ENCODE measurements at places on chromosomes 7 and 10. TPM values are rescaled to one million over a fixed set of nuclear protein-coding genes. Genes with fewer than 3 reads are reported as not detected.
A peak's percentile ranks its signal among the peaks of the same experiment; 100 is the strongest.

DNA sequence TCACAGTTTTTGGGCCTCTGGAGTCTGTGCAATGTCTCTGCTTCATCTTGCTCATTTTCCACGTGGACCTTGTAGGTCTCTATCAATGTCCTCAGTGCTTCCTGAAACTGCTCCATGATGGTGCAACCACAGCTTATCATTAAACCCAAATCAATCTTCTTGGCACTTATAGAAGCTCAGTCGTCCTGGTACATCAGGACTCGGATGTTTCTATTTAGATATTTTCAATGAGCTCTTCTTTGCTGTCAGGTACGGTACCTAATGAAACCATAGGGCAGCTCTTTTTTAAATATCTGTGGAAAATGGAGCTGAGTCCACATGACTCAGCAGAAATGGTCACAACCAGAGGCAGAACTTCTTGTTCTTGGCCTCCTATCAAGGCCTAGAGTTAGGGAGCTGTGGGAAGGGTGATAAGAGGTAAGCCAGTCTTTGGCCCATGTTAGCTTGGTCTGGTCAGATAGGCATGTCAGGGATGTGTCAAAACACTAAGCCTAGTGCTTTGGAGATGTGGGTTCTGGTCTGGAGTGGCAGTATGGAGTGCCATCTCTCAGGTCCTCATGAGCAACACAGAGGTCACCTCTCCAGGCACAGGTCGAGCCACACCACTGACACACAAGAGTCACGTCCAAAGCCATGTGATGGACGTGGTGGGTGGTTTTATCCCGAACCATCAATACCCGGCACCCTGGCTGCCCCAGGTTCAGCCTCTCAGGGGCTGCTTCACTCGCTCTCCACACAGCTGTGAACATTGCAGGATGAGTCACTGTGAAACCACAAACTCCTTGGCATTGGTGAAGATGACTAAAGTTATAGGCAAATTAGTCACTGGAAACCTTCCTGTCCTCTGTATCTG, 87.0 kb downstream of the TBXAS1 start:
- DNase-seq = peak; percentile 63

DNA sequence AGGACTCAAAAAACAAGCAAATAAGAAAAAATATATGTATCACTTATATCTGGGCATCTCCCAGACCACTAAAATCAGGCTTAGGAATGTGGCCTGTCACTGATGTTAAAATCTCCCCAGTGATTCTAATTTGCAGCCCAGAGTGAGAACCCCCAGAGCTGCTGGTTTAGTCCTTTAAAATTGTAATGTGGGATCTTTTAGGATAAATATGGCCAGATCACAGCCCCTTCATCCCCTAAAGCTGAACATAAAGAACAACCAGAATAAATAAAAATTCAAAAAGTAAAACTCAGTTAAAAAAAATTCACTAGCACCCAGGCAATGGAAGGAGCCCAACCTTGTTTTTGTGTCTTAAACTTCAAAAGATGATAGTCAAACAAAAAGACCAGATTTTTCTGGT, 46.4 kb upstream of the MTURN start:
- DNase-seq = no peak

DNA sequence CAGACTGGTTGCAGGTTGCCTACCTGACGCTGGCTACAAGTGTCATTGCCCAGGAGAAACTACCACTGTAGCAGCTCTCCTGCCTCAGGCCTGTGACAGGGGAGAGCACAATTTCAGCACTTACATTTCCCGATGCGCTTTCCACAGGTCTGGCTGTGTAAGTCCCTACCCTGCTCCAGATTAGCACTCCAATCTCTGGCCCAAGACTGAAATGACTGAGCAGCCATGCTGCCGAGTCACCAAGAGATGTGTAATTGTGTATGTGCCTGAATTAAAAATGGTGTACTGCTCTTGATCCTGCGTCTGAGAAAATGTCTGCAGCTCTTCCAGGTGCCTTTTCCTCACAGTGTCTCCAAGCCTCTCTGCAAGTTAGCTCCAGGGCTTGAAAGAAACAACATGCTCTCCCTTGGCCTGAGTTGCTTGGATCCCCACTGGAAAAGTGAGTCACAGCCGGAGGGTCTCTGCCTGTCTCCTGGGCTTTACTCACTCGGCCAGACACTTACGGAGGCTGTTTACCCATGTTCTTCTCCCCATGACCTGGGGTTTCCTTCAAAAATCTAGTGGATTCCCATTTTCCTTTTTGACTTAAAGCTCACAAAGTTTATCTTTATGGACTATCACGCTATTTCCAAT, 1001.7 kb upstream of the KCND2 start:
- DNase-seq = no peak

DNA sequence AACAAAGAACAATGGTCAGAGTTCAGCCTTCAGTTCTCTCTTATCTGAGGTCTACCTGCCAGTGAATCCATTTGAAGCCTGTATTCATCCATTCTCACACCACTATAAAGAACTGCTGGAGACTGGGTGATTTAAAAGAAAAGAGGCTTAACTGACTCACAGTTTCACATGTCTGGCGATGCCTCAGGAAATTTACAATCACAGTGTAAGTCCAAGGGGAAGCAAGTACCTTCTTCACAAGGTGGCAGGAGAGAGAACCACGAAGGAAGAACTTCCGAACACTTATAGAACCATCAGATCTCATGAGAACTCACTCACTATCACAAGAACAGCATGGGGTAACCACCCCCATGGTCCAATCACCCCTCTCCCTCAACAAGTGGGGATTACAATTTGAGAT, 33.0 kb upstream of the SLC25A13 start:
- DNase-seq = no peak

DNA sequence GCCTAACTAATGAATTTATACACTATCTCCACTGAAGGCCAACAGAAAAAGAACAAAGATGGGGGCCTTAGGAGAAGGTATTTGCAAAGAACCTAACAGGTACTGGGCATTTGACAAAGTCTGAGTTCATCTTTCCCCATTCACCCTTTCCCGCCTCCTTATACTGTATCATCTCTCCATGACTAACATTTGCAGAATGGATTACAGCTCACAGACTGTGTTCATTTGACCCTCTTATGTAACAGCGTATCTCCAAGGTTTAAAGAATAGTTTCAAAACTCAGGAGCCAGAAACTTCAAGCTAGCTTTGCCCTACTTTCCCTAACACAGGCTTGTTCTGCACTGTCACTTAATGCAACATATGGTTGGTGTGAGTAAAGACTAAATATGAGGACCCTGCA, 238.7 kb upstream of the CELF2 start:
- no peak for DNase-seq

- no peak for DNase-seq
Observed at GRCh38 chr10:20647756-20648155, 249.4 kb downstream of the NEBL start.

GRCh38 chr7:143372070-143372469, 9.1 kb upstream of the ZYX start:
- DNase-seq = peak; percentile 87

DNA sequence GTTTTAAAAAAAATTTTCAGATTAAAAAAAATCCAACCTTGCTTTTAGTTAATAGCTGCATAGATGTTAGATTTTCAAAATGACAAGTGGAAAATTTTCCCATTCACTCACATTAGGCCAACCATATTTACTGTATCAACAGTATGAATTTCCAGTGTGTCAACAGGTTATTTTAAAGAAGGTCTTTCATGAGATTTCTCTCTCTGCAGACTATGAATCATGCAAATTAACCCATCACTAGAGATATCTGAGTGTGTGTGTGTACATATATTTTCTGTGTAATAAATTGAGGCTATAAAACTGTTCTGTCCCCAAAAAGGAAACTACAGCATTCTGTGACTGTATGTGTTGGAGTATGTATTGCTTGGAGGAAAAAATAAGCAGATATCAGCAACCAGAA, 305.6 kb downstream of the ARL4A start:
- no peak for DNase-seq

Gene AMPH
- total RNA-seq = 4.9 TPM

- no peak for DNase-seq
Observed at GRCh38 chr7:15906436-15906835, 220.0 kb upstream of the MEOX2 start.

DNA sequence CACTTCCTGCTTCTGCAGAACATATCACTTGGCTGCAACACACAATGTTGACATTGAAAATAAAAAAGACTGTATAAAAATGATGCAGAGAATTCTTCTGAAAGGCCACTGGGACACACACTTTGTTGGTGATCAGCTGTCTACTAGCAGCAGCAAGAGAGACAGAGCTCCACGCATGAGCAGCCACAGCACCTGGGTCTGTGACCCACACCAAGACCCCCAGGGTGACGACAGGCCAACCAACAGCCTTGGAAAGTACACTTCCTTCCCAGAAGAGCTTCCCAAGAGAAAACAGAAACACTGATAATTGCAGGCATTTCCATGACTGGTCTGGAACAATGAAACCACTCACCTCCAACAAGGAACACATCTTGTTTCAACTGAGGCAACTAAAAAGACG, 239.0 kb downstream of the DIP2C start:
- DNase-seq = no peak

Gene CDH23
- total RNA-seq = 5.1 TPM

DNA sequence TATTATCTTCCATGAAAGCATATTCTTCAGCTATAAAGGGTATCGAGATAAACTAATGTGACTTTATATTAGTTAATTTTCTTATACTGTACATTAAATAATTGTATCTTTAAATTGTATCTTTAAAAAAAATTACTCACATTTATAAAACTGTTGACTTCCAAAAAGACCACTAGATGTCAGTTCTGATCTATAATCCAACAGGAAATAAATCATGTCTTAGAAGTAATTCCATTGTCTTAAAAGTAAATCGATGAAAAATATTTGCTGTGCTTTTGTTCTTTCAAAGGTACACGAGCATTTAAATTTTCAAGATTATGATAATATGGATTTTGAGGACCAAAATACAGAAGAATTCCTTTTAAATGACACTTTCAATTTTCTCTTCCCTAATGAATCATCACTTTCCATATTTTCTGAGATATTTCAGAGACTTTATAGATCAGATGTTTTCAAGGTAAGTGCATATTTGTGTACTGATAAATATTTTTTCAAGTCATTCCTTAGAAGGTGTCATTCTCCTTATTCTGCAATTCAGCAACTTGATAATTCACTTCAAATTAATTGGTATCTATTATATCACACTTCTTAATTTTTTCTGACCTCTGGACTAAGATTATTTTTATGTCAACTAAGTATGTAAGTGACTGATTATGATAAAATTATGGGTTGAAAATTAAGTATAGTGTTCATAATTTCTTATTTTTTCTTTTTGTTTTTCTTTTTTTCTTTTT, 138.5 kb downstream of the CPED1 start:
- no peak for DNase-seq

All from mucosa of gallbladder (tissue), 1 donor.